ENCODE measurements at places on chromosomes 11 and 22.

- no peak for DNase-seq
Measured at GRCh38 chr11:90558328-90558865, 335.5 kb upstream of the CHORDC1 start.

- no peak for DNase-seq
Measured at GRCh38 chr11:59680287-59681154, 11.7 kb upstream of the PATL1 start.

GRCh38 chr11:12876340-12876739 lies 132.8 kb upstream of the RASSF10 start:
- DNase-seq = no peak

- no peak for DNase-seq
Measured at GRCh38 chr11:7648264-7648663, 25.0 kb downstream of the CYB5R2 start.

- DNase-seq = no peak
Measured at GRCh38 chr11:111285189-111286091, 12.9 kb upstream of the POU2AF3 start.

- DNase-seq = no peak
Measured at GRCh38 chr22:18062421-18062820, 15.4 kb upstream of the PEX26 start.

DNA sequence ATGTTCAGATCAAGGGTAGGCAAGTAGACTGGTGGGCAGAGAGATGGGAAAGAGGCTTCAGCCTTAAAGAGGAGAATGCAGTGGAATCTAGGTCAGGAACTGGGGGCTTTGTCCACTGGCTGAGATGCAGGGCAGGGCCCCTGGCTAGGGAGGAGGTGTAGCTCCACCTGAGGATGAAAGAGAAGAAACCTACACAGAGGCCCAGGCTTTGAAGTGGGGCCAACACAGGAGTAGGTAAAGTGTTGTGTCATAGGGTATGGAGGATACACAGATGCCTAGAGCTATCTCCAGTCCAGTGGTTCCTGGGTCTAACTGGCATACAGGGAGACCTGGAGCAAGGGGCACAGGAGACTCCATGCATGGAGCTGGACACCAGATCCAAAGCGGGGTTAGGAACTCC lies 73.5 kb downstream of the RASSF10 start:
- no peak for DNase-seq

DNA sequence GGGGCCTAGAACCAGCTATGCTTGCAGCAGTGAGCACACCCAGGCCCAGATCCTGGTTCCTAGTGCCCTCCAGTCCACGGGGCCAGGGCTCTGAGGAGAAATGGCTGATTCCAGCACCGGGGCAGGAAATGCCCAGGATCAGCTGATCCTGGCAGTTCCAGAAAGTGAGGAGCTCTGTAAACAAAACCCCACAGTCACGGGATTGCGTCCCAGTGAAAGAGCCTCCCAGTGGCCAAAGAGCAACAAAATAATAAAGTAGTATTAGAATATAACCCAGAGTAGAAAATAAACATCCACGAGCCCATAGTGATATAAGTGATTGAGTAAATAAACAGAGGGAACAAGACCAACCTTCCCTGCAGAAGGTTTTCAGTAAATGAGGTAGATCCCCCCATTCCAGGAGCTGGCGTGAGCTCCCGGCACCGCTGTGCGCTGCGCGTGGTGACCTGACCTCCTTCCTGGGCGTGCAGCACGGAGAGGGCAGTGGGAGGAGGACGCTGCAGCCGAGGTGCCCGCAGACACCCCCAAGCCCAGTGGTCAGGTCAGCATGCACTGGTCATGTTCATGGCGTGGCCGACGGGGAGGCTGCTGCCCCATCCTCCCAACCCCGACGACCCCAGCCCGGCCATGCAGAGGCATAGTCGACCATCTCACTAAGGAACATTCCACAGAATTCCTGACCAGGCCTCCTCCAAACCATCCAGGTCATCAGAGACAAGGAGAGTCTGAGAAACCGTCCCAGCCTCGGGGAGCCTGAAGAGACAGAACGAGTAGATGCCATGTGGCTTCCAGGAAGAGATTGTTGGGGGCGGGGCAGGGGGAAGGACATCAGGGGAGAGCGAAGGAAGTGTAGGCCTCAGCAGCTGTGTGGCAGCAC lies 19.8 kb downstream of the PTDSS2 start:
- no peak for DNase-seq

DNA sequence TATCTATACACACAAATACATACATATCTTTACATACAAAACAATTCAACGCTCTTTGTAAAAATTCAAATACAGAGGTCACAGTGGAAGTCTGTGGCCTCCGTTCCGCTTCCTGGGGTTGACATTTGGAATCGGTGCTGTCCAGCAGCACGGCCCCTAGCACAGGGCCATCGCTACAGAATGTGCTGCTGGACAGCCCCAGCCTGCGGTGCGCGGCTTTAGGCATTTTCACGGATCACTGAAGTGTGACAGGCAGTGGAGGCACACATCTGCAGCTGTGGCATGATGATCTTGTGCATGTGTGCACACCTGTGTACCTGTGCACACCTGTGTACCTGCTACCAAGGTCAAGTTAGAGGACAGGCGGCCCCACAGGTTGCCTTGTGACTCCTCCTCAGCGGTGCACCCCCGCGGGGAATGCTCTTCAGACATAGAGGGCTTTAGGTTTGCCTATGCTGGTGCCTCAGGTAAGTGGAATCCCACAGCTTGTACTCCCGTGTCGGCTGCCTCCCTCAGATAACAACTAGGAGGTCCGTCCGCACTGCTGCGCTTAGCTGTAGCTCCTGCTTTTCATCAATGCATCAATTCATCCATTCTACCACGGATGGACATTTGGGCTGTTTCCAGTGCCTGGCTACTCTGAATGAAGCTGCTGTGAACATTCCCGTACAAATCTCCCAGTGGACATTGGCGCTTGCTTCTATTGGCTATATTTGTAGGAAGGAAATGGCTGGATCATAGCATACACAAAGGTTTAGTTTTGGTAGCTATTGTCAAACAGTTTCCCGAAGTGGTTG lies 29.9 kb downstream of the GAL start:
- no peak for DNase-seq

- DNase-seq = no peak
Measured at GRCh38 chr11:35089666-35090065, 49.3 kb upstream of the CD44 start.

GRCh38 chr22:42430528-42431125 lies 1.6 kb downstream of the NFAM1 start:
- no peak for DNase-seq

GRCh38 chr11:13329670-13330356 lies 52.2 kb downstream of the BMAL1 start:
- DNase-seq = no peak

DNA sequence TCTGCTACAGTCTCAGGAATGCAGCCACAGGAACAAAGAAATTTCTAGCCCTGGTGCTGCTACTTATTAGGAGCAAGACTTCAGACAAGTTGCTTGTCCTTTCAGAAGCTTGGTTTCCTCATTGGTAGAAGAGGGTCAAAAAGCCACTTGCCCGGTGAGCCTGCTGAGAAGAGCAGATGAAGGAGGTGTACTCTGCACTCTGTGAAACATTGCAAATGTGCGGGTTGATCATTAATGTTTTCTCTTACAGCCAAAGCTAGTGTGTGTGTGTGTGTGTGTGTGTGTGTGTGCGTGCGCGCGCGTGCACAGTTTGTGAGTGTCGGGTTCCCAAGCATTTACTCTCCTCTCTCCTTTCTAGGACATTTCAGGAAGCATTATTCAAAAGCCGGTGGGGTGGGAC lies 86.3 kb upstream of the NNMT start:
- no peak for DNase-seq

DNA sequence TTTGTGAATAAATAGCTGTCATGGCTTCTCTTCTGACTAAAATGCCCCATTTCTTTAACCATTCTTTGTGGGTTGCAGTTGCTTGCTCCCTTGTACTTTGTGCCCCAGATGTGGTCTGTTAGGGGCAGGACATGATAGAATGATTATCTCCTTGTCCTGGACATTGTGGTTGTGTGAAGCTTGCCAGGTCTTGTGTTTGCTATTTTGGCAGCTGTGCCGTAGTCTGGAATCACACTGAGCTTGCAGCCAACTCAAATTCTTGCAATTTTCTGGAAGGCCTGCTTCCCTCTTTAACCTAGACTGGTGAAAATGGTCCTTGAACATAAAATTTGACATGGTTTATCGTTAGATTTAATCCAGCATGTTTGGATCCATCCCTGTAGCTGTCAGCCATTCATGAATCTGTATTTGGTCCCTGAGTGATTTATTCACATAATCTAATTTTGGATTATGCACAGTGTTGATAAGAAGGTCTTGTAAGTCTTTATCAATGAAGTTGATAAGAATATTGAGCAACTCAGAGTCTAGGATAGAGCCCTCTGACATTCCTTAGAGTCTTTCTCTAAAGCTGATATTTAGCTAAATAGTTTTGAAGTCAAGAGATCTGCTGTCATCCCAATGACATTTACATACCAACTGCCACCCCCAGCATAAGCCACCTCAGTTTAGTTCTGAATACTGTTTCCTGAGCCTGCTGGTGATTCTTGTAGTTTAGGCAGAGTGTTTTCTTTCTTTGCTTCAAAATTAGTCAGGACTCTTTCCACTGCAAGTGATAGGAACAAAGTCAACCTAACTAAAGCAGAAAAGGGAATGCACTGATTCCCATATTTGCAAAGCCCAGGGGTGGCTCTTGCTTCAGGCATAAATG lies 9.8 kb downstream of the SPON1 start:
- DNase-seq = no peak

GRCh38 chr11:12182676-12183541 lies 72.5 kb downstream of the MICAL2 start:
- DNase-seq = no peak

GRCh38 chr22:30196141-30196879 lies 50.2 kb downstream of the LIF start:
- peak; percentile 94 for DNase-seq

DNA sequence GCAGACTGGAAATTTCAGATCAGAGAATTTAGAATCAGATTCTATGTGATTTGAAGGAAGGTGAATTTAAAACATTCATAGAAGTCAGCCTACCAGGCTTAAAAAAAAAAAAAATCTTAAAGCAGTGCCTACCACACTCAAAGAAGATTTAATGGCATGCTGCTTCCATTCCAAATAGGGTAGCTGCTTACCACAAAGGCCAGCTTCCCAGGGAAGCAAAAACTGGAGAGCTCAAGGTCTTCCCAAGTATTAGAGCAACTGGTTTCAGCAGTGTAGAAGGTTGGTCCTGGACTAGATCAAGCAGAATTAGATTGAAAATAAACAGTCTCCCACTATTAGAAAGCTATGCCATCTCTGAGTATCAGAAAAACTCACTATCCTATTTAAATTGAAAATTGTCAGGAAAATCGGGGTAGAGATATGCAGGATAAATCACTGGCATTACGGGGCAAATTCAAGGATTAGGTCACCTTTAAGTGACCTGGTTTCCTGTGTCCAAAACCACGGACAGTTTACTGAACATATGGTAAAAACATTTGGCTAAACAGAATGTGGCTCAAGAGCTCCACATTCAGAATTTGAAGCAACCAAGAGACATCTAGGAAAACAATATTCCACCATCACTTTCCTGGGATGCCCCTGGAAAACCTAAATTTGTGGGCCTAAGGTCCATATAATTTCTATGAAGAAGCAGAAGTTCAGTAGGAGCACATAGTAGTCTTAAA lies 1.3 kb downstream of the C11orf42 start:
- DNase-seq = no peak

- DNase-seq = no peak
Measured at GRCh38 chr11:73223998-73224730, 6.1 kb downstream of the P2RY2 start.

DNA sequence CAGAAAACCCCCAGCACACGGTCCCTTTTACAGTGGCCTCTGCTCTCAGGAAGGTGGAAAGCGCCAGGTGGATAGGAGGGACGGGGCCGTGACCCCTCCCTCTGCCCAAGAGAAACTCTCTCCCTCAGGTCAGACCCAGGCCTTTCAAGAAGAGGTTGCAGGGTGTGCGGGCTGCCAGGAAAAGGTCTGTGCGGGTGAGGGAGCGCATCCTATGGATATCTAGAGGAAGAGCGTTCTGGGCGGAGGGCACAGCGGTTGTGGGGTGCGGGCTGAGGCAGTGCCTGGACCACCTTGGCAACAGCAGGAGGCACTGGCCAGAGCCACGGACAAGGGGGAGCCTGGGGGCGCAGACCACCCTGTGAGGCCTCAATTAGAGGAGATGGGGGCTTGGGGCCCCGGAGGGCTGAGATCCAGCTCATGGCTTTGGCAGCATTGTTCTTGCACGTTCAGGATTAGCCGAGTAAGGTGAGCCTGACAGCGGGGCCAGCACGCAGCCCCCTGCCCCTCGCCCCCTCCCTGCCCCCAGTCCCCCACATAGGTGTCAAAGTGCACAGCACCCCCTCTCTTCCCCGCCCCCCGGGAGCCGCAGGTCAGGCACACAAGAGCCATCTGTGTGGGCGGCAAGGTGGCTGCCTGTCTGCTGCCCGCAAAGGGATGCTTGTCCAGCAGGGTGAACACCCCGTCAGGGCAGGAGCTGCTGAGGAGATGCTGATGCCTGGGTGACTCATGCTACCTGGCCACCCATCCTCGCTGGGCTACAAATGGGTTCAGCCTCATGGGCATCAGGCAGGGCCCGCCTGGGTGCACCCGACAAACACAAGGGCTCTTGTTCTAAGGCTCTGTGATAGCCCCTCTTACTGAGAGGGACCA lies 92.8 kb upstream of the KCNQ1OT1 start:
- DNase-seq = peak; percentile 56

- DNase-seq = no peak
Measured at GRCh38 chr11:39209981-39210380, 2249.5 kb downstream of the LRRC4C start.

GRCh38 chr11:134066943-134067885 lies 1.7 kb upstream of the JAM3 start:
- no peak for DNase-seq

DNA sequence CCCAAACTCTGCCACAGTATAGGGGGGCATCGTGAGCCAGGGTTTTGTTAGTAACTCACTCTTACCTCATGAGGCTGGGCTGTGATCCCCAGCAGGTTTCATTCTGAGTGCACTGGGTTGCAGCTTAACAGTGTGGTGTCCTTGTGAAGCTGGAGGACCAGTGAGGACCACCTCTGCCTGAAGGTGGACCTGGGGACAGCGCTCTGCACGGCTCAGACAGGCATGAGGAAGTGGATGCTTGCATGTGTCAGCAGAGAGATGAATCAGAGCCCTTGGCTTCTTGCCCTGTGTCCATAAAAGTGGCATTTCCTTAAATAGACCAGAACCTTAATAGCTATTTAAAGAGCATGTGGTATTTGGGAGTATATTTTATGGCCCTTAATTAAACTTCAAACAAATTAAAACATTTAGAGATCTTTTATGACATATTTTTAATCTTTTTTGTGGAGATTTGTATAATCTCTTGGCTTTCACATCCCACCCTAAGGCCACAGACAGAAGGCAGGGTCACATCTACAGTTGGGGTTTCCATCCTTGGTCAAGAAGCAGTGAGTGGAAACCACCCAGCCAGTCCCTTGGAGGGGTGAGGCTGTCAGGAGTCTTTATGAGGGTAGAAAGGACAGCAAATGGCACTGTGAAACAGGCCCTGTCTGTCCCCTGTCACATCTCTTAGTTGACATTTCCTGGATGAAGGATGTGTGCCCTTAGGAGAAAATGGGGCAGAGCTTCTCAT lies 24.8 kb upstream of the ADORA2A start:
- DNase-seq = peak; percentile 82

DNA sequence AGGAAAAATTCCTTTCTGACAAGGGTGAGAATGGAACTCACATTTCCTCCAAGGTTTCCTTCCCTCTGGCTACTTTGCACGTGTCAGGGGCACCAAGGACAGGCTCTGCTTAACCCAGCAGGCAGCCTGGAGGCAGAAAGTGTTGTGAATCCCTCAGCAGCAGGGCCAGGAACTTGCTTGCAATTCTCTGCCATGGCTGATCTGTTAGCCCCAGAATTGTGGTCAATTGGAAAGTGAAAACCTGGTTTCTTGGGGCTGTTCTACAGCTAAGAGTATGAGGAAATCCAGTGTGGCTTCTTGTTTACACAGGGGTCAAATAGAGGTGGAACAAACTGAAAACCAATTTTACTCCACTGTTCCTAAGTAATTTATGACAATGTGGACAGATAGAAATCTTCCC lies 38.3 kb upstream of the CEP295 start:
- no peak for DNase-seq
